ENCODE measurements at places on chromosomes 2 and 18.

GRCh38 chr2:31335921-31336585 lies 78.5 kb downstream of the XDH start:
- DNase-seq = no peak

DNA sequence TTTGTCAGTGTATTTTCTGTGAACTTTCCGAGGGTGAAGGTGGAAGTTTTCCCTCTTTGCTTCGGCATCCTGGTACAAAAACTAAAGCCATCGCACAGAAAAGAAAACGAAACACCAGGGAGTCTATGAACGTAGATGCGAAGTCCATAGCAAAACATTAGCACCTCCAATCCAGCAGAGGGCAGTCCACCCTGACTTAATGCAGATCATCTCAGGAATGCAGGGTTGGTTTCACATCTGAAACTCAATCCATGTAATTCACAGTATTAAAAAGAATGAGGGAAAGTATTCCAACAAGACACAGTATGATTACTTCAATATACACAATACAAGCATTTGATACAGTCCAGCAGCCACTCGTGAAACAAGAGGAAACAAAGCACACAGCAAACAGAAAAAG lies 70.8 kb downstream of the RTP5 start:
- DNase-seq = no peak

DNA sequence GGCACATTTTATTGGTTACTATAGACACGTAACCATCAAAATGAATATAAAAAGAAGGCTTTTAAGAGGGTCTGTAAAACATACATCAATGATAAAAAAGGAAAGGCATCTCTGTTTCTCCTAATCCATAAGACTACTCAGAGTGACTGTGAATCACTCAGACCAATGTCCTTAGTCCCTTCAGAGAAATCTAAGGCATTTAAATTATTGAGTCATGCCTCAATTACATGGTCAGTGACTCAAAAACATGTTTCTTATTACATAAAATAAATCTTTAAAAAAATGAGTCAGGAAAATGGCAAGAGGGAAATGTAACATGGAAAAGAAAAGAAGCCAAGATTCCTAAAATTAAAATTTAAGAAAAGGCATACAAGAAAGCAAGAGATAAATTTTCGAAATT lies 146.6 kb downstream of the ERBB4 start:
- no peak for DNase-seq

- no peak for DNase-seq
Observed at GRCh38 chr2:157833721-157834120, 42.4 kb downstream of the ACVR1 start.

GRCh38 chr2:172742931-172743540 lies 7.4 kb downstream of the RAPGEF4 start:
- no peak for DNase-seq

GRCh38 chr2:100137318-100137717 lies 5.1 kb downstream of the AFF3 start:
- DNase-seq = no peak

- no peak for DNase-seq
Observed at GRCh38 chr2:219179601-219180465, 1.8 kb downstream of the RETREG2 start.

GRCh38 chr2:56030062-56030461 lies 106.5 kb upstream of the EFEMP1 start:
- DNase-seq = no peak
